ENCODE measurements at places on chromosomes 1 and 21.

DNA sequence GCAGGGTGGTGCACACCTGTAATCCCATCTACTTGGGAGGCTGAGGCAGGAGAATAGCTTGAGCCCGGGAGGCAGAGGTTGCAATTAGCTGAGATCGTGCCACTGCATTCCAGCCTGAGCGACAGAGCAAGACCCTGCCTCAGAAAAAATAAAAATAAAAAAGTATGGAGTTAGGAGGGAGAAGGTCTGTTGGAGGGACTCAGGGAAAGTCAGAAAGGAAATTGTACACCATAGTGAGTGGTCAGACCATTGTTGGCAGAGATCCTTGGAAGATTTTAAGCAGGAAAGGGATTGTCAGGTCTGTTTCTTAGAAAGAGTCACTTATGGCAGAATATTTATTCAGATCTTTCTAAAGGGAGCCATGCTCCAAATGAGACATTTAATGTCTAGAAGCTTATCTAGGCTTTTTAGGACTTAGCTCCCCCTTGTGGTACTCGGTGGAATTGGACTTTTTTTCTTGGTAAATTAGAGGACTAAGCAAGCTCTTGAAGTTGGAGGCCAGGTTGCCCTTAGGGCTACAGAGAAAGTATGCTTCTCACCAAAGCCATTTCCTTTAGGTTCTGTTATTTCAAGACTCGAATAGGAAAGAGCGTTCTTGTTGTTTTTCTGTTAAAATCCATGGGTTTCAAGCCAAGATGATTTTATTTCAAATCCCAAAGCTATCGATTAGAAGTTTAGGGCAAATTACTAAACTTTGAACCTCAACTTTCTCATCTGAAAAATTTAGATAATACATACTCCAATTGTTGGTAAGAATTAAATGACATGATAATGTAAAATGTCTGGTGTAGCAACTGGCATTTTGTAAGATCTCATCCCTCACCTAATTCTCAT, 16.5 kb downstream of the MIA3 start:
- peak; percentile 93 for DNase-seq

GRCh38 chr1:65431111-65431705, 10.7 kb downstream of the LEPR start:
- peak; percentile 64 for DNase-seq

- peak; percentile 77 for DNase-seq
Observed at GRCh38 chr1:209601809-209602657, 18.5 kb downstream of the CAMK1G start.

DNA sequence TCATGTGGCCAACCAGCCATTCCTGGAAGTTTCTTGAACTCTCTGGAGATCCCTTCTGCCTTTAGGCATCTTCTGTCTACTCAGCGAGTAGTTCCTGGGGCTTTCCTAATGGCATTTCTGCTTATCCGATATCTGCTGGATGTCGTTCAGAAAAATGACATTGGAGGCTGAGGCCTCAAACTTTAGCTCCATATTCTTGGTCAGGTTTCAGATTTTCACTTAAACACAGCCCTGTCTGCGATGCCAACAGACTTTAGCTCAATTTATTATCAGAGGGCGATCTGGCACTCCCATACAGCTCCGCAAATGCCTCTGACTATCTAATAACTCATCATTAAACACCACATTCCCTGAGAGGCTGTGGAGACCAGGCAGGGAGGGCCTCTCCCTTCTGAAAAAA, 46.3 kb upstream of the ETS2 start:
- no peak for DNase-seq

DNA sequence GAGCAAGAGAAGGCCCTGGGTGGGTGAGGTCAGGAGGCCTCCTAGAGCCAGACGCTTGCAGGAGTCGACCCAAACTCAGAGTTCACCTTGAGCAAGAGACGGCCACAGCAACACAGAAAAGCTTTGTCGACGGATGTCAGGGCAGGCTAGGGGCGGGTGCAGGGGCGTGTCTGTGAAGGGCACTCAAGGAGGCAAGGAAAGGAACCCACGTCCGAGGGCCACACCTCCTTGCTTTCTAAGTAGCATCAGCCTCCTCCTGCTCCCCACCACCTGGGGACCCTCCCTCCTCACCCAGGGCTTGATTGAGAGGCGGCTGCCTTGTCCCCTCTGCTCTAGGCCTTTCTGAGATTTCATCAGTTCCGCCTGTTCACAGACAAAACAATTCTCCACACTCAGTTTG, 92.1 kb downstream of the OMA1 start:
- DNase-seq, result no peak

DNA sequence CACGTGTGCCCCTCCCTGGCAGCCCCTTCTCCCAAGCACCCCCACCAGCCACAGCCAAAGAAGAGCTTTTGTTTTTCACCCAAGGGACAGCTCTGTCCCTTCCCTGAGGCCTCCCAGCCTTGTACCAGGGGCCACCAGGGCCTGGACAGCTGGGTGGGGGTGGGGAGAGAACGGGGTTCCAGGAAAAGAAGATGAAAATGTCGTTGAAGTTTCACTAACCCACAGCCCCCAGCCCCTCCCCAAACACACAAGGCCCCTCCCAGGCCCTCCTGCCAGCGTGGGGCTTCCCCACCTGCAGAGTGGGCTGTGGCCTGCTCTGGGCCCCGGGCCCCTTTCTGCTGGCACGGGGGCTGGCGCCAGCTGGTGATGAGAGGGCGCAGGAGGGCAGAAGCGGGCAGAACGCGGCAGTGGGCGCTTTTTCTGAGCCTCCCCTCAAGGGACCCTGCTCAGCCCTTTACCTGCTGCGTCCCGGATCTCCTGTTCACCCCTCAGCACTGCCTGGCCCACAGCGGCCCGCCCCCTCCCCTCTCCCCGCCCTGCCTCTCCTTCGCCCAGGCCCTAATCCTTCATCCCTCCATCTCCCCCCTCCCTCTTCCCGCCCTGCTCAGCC, 5.5 kb upstream of the ANKRD65 start:
- DNase-seq, result no peak

- no peak for DNase-seq
Observed at GRCh38 chr1:10803971-10804820, 7.8 kb upstream of the CASZ1 start.

DNA sequence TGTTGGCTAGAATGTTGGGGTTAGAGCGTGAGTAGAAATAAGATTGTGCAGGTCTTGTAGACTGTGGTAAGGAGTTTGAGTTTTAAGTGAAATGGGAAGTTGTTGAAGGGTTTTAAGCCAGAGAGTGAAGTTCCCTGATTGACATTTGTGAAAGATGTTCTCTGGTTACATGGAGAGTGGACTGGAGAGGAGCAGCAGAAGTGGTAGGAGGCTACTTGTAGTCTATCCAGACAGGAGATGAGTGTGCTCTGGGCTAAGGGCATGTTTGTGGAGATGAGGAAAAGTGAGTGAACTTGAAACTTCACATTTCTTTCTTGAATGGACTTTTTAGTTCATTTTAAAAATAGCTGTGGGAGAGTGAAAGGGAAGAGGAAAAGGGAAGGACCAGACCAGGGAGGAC, 37.0 kb downstream of the F3 start:
- DNase-seq, result no peak

DNA sequence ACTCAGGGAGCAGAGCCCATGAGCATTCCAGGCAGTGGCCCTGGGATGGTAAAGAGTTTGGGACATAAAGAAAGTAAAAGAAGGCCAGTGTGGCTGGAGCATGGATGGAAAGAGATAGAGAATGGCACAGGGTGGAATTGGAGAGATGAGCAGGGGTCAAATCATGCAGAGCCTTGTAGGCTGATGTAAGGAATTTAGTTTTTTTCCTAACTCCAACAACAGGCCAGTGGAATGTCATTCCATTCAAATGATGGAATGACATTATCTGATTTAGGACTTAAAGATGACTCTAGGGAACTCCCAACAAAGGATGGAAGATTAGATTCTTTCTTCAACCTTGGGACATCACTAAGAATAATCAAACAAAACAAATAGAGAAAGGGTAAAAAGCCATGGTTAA, 12.8 kb upstream of the S100A2 start:
- no peak for DNase-seq

- no peak for DNase-seq
Observed at GRCh38 chr21:15496911-15497310, 232.9 kb upstream of the USP25 start.

GRCh38 chr1:220685879-220686278, 4.3 kb upstream of the C1orf115 start:
- DNase-seq, result no peak

GRCh38 chr1:224929335-224930237, at the start of gene DNAH14:
TSS of gene DNAH14 (plus strand) at chr1:224929675. CDS start at chr1:224952703, 23,028 bp downstream.
- no peak for DNase-seq

DNA sequence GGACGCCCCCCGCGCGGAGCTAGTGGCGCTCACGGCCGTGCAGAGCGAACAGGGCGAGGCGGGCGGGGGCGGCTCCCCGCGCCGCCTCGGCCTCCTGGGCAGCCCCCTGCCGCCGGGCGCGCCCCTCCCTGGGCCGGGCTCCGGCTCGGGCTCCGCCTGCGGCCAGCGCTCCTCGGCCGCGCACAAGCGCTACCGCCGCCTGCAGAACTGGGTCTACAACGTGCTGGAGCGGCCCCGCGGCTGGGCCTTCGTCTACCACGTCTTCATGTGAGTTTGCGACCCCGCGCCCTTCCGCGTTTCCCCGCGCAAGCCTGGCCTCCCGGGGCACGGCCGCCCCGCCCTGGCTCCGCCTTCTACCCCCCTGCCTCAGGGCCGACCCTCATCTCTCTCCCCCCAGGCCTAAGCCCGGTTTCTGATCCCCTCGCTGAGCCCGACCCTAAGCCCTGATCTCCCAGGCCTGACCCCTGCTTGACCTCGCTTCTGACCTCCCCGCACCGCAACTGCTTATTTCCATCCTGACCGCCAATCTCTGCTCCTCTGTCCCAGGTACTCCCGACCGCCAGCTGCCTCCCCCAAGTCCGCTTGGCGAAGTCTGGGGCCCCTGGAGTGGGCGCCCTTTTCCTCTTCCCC, 669 bp downstream of the KCNQ4 start:
- no peak for DNase-seq

DNA sequence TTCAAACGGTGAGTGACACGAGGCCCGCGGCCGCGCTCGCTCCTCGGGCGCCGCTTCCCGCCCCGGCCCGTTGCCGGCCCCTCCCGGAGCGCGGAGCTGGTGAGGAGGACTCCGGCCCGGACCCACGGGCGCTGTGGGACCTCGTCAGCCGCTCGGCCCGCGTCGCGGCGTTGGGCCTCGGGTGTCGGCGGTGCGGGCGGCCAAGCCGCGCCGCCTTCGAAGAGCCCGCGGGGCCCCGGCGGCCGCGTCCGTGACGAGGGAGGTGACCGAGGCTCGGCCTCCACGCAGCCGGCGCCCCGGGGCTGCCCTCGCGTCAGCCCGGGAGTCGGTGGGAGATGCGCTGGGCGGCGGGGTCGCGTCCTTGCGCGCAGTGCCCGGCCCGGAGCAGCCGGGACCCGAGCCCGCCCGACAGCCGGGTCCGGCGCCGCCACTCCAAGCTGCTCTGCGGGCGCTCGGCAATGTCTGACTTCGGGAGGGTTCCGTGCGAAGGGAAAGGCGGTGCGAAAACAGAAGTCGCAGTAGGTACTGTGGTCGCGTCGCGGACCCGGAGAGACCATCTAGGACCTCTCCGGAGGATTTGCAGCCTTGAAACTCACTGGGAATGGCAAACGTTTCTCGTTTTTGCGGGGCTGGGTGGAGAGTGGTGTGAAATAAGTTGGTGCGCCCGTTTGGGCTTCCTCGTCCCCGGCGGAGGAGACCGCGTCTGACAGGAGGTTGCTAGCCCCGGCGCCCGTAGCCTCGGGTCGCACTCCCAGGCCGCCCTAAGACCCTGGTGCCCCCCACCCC, 829 bp downstream of the SPEN start:
- DNase-seq, result peak; percentile 87

DNA sequence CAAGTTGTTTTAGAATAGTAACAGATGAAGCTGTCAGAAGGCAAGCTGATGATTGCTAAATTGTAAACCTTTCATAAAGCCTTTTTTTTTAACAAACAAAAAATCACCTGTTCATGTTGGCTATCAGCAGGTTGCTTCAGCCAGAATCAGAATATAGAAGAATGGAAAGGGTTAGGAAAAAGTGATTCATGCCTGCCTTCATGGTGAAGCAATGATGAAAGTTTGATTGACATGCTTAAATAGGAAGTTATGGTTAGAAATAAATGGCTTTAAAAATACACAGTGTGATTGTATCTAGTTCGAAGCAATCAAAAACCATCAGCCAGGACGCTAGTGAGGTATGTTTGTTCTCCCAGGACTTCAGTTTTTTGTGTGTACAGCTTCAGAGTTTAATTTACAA, 37.9 kb downstream of the GABPA start:
- DNase-seq, result no peak

GRCh38 chr21:38263493-38263892, 6.7 kb downstream of the KCNJ15 start:
- no peak for DNase-seq

DNA sequence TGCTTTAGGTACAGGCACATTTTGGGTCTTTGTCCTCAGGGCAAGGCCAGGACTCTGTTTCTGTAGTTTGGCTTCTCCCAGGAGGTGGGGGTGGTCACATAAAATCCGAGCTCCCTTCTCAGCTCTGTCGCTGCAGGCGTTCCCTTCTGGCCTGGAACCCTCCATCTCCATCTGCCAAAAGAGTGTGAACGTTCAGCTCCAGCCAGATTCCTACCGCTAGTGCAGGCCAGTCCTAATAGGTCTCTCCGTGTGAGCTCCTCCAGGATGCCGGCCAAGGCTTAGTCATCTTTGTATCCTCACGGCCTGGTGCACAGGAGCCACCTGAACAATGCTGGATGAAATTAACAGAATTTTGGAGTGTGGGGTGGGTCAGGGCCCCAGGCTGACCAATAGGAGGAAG, 19.9 kb upstream of the KCNA10 start:
- DNase-seq, result no peak

DNA sequence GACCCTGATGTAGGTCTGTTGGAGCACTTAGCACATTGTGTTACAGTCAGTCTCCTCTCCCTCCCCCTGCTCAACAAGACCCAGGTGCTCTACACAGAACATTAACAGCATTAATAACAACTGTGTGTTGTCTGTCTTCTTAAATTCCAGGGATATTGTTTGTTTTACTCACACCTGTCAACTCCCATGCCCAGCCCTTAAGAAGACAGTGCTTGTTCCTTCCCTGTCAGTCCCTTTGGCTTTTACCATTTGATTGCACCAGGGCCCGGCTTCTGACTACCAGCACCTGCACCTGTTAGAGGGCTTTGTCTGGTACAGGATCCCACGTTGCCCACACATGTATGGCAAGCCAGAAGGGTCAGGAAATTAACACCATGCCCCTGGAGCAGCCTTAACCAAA, 11.7 kb downstream of the RIMKLA start:
- no peak for DNase-seq

- DNase-seq, result peak; percentile 94
Observed at GRCh38 chr1:64965366-64966157, 787 bp downstream of the JAK1 start.

- no peak for DNase-seq
Observed at GRCh38 chr1:61560385-61560784, 164.6 kb downstream of the TM2D1 start.

Measured in activated CD4-positive, alpha-beta T cell treated with anti-CD3 and anti-CD28 coated beads, Interleukin-2, amount 10 ng/mL, durations not matched to agents 24 days and 14 days (primary cell).